Cortex of kidney (tissue), 1 donor: ENCODE measurements at places on chromosomes 7 and 10.

GRCh38 chr10:62244088-62244487 is 24.6 kb downstream of the RTKN2 start:
- DNase-seq = no peak

DNA sequence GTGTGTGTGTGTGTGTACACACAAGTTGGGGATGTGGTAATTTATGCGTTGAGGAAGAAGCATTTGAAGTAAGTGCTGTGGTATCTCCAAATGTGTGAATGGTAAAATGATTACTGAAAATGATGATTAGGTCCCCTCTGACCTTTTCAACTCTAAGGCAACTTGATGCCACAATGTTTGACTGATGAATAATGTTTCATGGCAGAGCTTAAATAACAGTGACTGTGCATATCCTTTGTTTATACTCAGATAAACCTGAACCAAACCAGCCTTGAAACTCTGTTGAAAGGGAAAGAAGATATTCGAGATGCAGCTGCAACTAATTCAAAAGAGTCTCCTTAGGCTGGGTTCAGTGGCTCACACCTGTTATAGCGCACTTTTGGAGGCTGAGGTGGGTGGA is 64.8 kb upstream of the YAE1 start:
- DNase-seq = no peak

- no peak for DNase-seq
Measured at GRCh38 chr7:50336894-50337703, 32.6 kb downstream of the IKZF1 start.

DNA sequence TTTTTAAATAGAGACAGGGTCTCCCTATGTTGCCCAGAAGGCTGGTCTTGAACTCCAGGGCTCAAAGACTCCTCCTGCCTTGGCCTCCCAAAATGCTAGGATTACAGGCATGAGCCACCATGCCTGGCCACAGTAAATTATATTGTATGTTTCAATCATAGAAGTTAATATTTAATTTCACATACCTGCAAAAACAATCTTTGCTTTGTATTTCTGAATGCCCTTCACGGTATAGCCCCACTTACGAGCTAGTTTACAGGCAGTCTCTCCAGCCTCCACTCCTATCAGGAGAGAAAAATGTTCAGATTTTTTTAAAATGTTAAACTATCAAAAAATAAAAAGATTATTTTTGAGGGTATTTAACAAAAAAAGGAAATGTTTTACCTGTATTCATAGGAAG is 10.4 kb downstream of the OAT start:
- no peak for DNase-seq

DNA sequence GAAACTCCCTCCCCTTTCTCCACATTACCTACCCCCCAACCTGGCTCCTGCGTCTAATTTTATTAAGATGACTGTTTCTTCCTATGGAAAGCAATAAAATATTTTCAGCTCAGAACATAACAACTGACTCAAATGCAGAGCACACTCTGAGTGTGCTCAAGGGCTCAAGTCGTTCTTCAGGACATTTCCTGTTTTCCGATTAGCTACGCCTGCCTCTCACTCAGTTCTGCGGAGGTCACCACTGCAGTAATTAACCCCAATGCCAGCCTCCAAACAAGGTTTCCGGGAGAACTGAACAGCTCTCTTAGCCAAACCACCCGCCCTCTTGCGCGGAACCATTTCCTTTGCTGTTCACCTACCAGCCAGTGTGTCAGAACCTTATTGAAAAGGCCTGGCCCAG is 19.3 kb downstream of the MYOF start:
- DNase-seq = no peak

- no peak for DNase-seq
Measured at GRCh38 chr7:128443831-128444600, 11.7 kb upstream of the HILPDA start.

DNA sequence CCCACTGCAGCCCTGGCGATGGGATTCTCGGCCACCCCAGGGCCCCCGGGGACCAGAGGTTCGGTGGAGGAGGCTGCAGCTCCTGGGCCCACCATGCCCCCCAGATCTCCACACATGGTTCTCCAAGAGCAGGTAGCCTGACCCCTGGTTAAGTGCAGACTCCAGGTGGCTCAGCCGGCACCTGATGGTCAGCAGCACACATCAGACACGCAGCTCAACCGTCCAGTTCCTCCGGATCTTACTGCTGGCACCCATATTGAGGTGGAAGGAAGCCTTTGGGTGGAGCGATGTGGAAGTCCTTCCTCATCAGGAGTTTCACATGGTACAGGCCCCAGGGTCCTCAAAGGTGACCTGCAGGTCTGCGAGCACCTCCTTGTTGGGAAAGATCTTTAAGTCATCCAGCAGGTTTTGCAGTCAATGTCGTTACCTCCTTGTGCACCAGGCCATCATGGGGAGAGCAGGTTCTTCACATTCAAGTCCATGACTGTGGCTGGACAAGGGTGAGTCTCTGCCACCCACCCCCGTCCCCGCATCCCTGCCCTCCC is 74.2 kb upstream of the EEPD1 start:
- no peak for DNase-seq

DNA sequence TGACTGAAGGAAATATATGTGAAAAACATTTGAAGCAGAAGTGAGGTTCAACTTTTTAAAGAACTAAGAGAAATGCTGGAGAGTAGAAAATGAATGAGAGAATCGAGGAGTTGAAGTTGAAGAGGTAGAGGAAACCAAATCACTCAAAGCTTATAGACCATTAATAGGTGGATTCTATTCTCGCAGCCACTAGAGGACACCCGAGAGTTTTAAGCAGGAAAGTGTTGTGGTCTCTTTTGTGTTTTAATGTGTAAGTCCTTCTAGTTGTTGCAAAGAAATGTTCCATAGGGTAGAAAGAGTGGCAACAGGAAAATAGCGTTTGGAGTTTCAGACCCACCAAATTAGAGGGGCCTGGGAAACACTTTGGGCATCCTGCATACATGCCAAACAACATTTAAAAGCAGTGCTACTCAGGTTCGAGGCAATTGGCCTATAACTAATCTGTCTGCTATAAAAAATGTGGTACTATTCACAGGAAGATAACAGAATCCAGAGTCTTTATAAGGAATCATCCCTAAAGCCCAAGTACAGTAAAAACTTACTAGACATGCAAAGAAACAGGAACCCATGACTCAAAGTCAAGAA is 75.3 kb upstream of the TAS2R16 start:
- no peak for DNase-seq

GRCh38 chr7:142528608-142529408 is 220.5 kb upstream of the PRSS1 start:
- DNase-seq = no peak

DNA sequence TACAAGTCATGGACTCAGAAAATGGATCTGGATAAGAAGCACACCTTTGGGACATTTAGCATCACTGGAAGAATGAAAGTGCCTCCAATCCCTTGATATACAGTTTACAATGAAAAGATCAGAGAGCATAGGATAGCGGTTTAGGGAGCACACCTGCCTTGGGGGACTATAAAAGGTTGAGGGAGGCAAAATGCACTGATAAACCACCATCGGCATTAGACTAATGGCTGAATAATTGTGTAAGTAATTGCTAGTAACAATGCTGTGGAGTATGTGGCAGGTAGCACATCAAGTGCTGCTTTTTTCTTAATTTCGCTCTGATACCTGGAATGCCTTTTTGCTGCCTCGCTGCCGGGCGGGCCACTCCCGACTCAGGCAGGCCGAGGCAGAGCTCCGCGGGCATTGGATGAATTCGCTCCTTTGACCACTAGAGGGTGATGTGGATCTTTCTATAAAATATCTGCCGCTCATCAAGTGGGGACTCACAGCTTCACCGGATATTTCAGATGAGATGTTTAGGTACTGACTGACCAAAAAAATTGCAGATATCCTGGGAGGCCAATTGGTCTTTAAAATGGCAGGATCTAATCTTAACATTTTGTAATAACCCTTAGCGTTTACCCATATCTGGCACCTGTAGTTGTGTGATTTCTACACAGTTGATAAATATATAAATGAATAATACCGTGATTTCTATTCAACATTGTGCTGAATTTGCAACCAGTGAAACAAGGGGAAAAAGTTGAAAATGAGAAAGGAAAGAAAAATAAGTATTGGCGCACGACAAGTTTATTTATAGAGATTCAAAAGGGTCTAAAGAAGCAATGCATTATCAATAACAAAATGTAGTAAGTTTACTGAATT is 116.8 kb upstream of the PRSS1 start:
- no peak for DNase-seq

- DNase-seq = no peak
Measured at GRCh38 chr7:152406491-152406890, 29.3 kb downstream of the KMT2C start.

DNA sequence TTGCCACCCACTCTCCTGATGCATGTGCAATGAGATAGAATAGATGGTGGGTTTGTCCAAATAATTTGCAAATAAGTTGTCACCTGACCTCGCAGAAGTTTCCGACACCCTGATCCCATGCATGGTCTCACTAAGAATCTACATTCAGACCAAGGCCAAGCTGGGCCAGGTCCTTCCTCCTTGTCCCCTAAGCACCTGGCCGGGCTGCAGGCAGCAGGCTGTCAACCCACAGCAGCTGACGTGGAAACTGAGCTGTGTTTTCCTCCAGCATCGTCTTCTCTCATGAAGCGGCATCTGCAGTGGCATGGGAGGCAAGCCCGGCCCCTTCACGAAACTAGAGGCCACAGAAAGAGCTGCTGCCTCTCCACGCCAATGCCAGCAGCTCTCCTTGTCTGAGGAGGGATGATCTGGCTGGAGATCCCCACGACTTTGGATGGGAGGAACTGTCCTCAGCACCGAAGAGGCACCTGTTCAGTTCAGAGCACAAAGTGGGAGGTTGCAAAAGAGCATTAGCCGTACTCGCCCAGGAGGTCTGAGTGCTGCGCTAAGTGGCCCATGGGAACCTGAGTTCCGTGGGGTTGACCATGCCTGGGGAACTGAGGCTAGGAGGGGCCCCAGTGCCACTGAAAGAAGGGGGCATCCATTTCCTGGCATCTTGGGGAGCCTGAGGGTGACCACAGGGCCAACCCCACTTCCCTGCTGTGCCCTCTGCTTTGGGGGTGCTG is 110.5 kb upstream of the INSIG1 start:
- no peak for DNase-seq

GRCh38 chr10:132856869-132857524 is 71.0 kb upstream of the NKX6-2 start:
- no peak for DNase-seq

DNA sequence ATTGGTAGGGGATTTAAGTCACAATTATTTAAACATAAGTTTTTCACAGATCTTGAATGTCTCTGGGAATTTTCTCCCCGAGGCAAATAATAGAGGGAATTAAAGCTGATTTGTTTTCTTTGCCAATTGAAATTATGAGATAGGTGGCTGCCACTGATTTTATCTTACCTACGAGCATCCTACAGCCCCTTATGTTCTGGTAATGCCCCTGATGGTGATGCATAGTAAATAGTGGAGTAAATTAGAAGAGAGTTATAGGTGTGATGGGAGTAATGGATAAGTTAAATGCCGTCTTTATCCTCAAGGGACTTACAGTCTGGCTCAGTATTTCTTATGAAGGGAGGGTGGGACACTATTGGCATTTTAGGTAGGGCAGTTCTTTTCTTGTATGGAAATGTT is 58.1 kb downstream of the HDAC9 start:
- DNase-seq = no peak

DNA sequence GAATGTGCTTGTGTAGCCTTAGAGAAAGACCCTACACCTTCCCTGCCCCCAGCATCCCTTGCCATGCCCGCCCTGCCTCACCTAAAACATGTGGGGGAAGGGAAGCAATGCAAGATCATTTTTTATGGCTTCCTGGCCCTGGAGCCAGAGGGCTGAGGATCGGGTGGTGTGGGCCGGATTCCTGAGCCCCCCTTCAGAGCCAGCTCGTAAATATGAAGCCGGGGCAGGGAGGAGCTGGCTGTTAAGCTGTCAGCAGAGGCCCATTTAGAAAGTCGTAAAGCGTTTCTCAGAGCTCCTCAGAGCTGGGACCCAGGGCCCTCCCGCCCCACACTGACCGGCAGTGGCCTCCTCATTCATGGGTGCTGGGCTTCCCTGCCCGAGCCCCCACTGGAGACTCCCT is 23.9 kb downstream of the UNC5B start:
- no peak for DNase-seq

- DNase-seq = no peak
Measured at GRCh38 chr7:128362670-128363069, 1.2 kb upstream of the PRRT4 start.

DNA sequence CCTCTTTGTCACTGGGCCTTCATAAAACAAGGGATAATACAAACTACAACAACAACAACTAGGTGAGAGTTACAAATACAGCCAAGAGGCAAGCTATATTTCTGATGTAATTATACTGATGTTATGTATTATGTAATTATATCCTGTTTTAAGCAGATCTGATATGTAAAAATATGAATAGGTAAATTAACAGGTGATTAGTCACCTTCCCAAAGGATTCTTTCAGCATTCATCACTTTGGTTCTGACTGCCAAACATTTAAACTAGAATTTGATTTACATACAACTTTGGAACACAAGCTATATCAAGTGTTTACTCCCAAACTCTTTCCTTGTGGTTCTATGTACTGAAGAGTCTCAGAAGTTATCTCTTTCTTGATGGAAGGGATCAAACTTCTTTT is 53.7 kb downstream of the BEND7 start:
- no peak for DNase-seq

GRCh38 chr7:54679490-54679817 is 79.6 kb downstream of the SEC61G start:
- no peak for DNase-seq

GRCh38 chr10:118045837-118046394 is 825 bp downstream of the RAB11FIP2 start:
- no peak for DNase-seq

DNA sequence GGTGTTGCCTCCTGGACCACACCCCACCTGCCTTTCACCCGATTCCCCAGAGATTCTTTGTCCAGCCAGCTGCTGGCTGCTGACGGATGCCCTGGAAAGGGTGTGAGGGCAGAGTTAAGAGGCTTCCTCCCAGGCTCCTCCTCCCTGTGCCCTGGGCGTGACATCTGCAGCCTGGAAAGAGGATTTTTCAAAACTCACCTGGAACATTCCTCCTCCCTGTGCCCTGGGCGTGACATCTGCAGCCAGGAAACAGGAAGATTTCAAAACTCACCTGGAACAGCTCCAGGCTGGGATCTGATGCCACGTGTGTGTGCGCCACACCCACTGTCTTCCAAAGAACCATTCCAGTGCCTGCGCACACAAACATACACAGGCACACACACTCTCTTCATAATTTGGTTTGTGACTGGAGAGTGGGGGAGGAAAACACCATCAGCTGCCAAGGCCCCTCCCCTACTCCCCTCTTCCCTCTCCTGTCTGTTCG is 5.2 kb downstream of the MARVELD1 start:
- no peak for DNase-seq

- no peak for DNase-seq
Measured at GRCh38 chr7:140334341-140335057, 63.8 kb downstream of the SLC37A3 start.

GRCh38 chr10:99539820-99540219 is 7.1 kb downstream of the NKX2-3 start:
- no peak for DNase-seq

DNA sequence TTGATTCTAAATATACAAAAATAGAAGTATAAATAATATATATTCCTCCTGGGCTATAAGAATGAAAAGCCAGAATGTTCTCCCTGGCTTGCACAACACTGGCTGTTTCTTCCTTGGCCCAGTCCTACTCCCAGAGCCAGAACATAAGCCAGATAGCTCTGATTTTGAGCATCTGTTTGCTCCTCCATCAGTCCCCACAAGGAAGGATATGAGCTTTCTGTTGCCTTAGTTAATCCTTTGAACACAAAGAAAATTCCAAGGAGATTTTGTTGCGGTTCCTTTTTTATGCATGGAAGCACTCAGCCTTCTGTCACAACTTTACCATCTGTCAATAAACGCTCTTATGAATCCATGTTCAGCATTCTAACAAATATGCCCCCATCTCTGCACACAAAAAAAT is 361.8 kb downstream of the IPMK start:
- no peak for DNase-seq
